ENCODE measurements at places on chromosomes 12 and 14.

DNA sequence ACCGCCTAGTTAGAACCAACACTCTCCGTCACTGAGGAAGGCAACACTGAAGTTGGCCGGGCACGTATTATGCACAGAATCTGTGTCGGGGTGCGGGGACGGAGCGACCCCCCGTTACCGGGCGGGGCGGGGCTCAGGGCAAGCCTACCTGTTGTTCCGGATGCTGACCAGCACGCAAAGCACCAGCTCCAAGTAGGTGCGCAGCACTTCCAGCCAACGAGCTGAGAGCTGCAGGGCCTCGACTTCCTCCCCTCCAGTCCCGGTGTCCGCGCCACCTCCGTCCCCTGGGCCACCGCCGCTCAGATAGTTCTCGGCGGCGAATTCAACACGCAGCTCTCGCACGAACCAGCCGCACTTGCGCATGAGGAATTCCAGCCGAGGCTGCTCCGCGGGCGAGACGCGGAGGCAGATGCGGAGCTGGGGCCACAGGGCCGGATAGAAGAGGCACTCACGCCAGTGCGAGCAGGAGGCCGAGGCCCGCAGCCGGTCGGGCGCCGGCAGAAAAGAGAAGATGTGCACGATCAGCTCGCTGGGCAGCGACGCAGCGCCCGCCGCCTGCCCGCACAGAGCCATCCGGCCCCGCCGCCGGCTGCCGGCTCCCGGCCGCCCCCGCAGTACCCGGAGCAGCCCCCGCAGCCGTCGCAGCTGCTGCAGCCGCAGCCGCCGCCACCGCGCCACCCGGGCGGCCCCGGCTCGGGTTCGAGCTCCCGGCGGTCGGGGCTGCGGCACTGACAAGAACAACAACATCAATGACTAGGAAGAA, 636 bp downstream of the FBXO33 start:
- DNase-seq = peak; percentile 20

- no peak for DNase-seq
These were observed 25.5 kb downstream of the SLC25A3 start for GRCh38 chr12:98618952-98619351.

DNA sequence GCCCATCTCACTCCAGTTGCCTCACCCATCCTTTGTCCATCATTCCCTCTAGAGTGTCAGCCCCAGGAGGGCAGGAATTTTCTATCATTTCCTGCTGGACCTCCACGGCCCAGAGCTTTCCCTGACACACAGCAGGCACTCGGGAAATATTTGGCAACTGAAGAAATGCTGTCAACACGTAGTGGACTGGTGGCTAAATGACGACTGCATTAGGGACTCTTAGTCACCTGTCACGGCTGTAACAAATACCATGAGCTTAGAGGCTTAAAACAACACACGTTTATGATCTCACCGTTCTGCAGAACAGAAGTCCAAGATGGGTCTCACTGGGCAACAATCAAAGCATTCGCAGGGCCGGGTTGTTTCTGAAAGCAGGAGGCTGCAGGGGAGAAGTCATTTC, 91.3 kb downstream of the PHETA1 start:
- no peak for DNase-seq

DNA sequence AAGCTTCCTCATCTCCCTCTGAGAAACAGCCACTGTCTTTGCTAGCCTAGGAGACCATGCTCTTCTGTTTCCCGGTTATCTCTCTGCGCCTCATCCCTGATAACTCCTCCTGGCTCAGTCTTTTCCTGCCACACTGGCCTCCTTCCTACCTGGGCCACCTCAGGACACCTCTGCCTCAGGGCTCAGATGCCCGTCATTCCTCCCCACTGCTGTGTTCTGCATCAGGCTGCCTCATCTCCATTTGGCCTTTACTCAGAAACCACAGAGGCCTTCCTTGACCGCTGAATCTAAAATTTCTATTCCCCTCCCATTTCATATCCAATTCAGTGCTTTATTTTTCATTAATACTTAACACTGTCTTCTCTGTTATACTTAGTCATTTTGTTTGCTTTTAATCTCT, 311.0 kb upstream of the RGS6 start:
- DNase-seq = no peak

DNA sequence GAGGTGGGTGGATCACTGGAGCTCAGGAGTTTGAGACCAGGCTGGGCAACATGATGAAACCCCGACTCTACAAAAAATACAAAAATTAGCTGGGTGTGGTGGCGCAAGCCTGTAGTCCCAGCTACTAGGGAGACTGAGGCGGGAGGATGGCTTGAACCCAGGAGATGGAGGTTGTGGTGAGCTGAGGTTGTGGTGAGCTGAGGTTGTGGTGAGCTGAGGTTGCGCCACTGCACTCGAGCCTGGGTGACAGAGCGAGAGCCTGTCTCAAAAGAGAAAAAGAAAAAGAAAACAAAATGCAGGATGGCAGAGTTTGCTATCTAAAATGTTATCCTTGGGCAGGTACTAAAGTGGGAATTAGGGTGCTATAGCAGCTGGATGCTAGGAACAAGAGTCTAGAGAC, 10.8 kb upstream of the GPRC5A start:
- no peak for DNase-seq

DNA sequence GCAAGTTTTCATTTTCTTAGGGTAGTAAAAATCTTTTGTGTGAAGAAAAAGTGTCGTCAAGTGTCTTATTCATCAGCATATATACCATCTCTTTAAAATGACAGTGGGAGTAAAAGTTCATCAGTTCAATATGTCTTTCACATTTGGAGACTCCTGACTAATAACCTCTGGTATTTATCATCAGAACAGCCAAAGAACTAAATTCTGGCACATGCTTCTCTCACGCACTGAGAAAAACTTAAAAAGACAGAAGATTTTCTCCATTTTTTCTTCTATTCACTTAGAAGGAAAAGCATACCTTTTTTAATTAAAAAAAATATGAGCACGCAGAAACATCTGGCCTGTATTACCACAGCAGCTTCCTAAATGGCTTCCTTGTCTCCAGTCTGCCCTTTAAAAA, 265.7 kb downstream of the AKAP6 start:
- no peak for DNase-seq

DNA sequence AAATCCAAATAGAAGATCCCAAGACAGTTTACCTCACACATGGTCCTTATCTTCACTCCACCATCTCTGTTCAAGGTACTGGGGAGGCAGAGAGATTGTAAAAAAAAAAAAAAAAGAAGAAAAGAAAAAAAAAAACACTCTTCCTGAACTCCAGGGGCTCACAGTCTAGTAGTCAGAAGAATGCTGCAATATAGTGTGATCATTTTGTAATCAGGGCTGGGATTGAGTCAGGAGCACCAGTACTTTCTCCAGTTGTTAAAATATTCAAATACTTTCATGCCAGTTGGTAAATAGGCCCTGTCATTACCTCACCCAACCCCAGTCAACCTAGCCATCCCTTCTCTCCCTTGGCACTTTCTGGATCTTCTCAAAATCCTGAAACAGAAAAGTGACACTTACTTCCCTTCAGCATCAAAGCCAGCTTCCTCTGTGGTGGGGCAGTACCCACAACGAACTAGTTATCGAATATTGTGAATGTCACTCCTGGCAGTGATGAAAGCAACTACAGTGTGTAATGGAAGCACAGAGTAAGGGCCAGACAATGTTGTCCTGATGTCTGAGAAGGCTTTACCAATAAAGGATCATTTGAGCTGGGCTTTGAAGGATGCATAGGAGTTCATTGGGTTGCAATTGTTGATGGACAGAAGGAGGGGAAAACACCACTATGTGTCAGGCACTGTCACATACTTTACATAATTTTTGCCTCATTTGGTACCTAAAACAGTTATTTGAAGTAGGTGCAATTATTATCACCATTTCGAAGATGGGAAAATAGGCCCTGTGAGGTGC, 44.3 kb upstream of the HSPB8 start:
- no peak for DNase-seq

- DNase-seq = no peak
These were observed 44.0 kb upstream of the PLBD1 start for GRCh38 chr12:14611640-14612203.

- DNase-seq = no peak
These were observed 56.1 kb upstream of the MAP1LC3B2 start for GRCh38 chr12:116502989-116503496.

- DNase-seq = no peak
These were observed 94.5 kb upstream of the CPM start for GRCh38 chr12:69027411-69027881.

GRCh38 chr14:76133103-76133502, 18.6 kb upstream of the GPATCH2L start:
- DNase-seq = no peak

DNA sequence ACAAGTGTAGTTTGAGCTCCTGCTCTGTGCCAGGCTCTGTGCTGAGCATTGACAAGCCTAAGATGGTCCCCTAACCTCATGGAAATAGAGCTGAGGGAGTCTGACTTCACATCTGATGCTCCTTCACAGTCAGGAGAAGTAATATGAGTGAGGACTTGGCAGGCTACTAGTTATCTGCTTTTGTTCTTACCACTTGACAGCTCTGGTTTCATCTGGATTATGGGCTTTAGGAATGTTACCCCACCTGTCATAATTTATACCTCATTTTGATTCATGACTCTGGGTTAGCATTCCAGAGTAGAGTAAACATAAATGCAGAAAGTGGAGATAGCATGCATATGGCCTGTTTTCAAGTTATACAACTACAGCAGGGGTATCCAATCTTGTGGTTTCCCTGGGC, 40.5 kb downstream of the ATP6V1D start:
- no peak for DNase-seq

DNA sequence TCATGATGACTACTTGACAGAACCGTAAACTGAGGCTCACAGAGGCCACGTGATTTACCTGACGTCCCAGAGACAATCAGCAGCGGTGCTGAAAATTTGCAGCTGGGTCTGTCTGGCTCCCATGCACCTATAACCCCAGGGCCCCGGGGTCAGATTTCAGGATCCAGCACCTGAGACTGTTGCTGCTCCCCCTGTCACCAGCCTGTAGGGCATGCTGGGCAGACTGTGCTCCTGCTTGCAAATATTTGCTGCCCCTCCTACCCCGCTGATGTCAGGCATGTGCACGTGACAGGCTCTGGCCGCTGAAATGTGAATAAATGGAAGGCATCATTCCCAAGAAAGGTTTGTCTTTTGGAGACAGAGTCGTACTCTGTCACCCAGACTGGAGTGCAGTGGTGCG, 6.0 kb downstream of the MMAB start:
- DNase-seq = no peak

GRCh38 chr12:69816082-69816481, 8.9 kb upstream of the MYRFL start:
- DNase-seq = no peak
